ENCODE measurements at places on chromosomes 3 and 15.

DNA sequence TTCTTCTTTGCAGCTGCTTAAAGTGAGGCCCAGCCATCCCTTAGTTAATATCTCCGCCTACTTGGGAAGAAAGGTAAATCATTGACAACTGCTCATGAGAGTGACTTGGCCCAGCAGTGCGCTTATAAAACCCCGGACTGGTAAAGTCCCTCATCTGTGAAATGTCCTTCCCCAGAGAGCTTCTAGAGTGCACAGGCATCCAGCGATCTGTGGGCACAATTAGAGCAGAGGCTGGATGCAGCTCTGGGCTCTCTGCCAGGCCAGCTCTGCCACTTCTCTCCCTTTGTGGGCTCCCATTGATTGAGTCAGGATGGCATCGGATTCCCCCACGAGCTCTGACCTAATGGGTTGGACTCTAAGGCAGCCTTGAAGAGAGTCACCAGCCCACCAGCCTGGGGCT, 219.0 kb upstream of the LINGO1 start:
- no peak for DNase-seq

DNA sequence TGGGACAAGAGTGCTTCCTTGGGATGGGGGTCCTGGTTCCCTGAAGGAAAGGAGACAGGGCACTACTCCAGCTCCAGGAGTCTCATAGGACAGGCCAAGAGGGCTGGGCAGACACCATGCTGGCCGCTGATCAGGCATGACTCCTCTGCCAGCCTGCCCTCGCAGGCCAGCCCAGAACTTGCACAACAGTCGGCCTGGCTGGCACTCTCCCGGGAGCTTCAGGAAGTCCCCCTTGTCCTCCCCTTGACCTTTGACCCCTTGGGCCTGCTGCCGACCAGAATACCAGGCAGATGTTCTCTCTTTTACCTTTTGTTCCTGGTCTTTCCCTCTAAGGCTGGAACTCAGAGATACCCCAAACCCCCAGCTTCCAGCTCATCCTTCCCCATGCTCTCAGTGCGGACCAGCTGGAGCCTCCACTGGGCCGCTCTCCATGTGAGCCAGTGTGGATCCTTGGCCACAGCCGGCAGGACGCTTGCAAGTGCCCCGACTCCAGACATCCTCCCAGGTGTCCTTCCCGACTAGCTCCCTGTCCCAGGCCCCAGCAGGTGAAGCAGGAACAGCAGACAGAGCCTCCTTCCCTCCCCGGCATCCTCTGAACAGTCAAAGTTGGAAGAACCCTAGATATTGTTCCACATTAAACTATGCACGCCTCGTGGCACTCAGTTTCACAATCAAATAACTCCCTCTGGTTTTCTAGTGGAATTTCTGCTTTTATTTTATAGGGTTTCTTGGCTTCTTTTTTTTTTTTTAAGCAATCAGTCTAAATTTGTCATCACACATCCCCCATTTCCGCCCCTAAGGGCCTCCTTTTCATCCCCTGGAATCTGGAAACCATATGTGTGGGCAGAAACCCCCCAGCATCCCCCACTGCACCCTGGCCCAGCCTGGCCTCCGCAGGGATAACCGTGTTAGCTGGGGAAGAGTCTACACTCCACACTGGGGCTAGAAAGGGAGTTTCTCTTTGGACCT, 15.7 kb downstream of the VPS18 start:
- no peak for DNase-seq

DNA sequence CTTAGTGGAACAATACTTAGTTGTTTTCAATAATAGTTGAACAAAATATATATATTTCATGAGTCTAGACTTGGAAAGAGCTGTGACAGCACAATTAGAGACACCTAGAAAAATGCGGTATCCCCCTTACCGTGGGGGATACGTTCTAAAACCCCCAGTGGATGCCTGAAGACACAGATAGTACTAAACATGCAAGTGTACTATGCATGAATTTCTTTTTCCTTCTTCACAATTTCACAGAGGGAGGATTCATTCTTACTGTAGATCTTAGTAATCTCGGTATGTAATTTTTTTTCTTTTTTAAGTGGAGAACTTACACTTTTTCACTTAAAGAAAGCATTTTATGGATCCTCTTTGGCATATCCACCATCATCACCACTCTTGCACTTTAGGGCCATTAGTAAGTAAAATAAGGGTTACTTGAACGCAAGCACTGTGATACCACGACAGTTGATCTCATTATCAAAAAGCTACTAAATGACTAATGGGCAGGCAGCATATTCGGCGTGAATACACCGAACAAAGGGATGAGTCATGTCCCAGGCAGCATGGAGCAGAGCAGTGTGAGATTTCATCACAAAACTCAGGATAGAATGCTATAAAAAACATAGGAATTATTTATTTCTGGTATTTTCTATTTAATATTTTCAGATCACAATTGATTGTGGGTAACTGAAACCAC, 72.3 kb upstream of the ZNF280D start:
- DNase-seq = no peak

DNA sequence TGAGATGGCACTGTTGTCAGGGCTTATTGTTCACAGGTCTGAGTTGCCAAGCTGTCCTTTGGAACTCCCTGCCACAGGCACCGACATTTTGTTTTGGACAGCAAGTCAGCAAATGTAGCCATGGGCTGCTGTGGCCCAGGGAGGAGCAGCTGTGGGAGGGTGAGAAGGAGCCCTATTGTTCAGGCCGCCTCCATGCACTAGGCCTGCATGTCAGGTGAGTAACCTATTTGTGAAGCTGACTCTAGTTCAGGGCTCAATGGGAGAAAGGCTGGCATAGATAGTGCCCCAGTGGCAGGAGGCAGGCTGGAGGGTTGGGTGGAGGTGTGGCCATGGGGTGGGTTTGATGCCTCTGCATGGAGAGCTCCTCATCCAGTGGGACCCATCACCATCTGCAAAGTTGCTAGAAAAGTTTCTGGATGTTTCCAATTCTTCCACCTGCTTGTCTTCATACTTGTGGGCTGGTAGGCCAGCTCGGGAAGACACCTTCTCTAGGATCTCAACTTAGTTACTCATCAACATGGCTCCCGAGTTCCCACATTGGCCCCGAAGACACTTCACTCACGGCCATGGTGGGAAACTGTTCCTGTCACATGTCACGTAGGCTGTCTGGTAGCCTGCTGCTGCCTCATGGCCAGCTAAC, 19.5 kb downstream of the AMOTL2 start:
- no peak for DNase-seq

- peak; percentile 31 for DNase-seq
These were observed 10.1 kb downstream of the ARL14 start for GRCh38 chr3:160686955-160687535.

DNA sequence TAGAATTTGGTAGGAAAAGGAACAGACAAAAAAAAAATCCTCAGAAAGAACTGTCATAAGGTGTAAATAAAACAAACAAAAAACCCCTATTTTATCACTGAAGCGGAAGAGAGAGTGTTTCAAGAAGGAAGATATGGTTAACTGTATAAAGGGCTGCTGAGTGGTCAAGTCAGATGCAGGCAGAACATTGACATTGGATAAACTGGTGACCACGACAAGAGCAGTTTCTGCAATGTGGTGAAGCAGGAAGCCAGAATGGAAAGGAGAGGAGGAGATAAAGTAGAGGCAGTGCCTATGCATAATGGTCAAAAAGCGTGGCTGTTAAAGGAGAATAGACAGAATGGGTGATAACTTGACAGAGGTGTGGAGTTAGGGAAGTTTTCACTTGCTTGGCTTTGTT, 75.3 kb downstream of the CYP19A1 start:
- DNase-seq = no peak

DNA sequence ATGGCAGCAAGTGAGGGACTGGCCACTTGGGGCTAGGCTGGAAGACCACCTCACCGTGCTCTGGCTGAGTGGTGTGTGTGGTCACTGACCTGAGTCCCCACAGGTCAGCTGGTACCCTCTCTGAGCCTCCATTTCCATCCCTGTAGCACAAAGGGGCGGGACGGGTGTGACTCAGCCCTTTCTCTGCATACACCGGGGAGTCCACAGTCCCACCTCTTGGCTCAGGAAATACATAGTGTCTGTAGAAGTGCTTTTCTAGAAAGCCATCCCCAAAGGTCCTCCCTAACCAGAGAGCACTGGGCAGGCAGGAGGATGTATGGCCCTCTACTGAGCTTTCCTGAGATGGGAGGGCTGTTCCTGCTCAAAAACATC, 27.2 kb downstream of the WNT7A start:
- no peak for DNase-seq

- no peak for DNase-seq
These were observed 959 bp upstream of the RASA2 start for GRCh38 chr3:141485641-141486495.

GRCh38 chr3:183410280-183410679, 18.1 kb downstream of the MCF2L2 start:
- DNase-seq = no peak

DNA sequence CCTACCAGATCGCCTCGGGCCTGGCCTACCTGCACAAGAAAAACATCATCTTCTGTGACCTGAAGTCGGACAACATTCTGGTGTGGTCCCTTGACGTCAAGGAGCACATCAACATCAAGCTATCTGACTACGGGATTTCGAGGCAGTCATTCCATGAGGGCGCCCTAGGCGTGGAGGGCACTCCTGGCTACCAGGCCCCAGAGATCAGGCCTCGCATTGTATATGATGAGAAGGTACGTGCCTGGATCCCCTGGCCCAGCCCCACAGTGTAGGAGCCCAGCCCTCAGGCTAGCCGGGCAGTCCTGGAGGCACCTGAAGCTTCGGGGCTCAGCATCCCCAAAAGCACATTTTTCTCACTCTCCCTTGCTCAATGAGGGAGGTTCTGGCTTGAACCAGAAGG, 135.8 kb downstream of the LRRK1 start:
- DNase-seq = no peak

DNA sequence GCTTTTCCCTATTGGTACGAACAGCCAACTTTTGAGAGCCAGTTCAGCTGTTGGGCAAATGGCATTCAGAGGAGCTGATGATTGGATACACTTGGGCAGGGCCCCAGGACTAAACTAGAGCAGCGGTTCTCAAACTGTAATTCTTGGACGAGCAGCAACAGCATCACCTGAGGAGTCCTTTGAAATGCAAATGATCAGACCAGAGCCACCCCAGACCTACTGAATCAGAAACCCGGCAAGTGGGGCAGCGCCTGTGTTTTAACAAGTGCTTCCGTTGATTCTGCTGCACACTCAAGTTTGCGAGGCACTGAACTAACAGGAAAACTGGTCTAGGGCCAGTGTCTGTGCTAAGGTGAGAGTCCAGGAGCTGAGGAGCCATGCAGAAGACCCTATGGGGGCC, 239.7 kb downstream of the UACA start:
- no peak for DNase-seq

GRCh38 chr3:151236736-151237135, 33.7 kb upstream of the GPR171 start:
- no peak for DNase-seq

GRCh38 chr15:58515807-58516206, 84.0 kb downstream of the LIPC start:
- DNase-seq = peak; percentile 39

- no peak for DNase-seq
These were observed 117.8 kb downstream of the TMEM266 start for GRCh38 chr15:76177491-76178040.

GRCh38 chr3:128423525-128424147, 43.1 kb downstream of the DNAJB8 start:
- DNase-seq = no peak

DNA sequence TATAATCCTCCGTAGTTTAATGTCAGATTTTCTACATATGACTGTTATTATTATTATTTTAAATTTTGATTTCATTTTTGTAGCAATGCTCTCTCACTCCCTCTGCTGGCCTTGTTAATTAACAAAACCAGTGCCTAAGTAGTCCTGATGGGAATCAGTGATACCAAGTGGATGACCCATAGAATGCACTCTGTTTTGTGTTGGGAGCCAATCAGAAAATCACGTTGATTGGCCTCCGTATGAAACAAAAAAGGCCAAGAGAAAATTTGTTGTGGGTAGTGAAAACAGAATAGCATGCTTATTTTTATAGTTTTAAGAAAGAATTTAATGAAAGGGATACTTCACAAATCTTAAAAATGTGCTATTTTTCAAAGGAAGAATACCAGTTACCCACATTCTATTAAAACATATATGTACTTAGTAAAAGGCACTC, 34.4 kb upstream of the MEIS2 start:
- no peak for DNase-seq

DNA sequence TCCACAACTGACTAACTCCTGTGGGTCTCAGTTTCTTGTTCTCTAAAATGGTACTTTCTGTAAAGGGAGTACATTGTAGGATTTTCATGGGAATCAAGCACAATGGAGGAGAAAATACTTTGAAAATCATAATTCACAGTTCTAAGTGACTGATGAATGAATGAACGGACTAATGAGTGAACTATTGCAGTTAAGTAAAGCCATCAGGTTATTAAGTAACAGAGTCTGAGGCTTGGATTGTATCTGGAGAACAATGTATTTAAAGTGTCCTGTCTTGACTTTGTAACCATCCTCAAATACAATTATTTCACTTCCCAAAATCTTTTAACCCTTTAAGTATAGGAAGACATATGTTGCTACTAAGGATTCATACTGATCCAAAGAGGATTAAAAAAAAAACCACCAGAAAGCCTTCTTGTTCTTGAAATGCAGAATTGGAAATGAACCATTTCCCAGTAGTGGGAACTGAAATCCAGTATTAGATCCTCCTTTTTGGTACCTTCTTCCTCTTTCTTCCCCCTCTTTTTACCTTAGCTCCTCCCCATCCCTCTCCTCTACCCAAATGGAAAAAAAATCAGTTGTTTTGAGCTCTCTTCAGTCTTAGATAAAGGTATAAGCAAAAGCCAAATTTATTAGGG, 13.2 kb upstream of the BCL6 start:
- no peak for DNase-seq

DNA sequence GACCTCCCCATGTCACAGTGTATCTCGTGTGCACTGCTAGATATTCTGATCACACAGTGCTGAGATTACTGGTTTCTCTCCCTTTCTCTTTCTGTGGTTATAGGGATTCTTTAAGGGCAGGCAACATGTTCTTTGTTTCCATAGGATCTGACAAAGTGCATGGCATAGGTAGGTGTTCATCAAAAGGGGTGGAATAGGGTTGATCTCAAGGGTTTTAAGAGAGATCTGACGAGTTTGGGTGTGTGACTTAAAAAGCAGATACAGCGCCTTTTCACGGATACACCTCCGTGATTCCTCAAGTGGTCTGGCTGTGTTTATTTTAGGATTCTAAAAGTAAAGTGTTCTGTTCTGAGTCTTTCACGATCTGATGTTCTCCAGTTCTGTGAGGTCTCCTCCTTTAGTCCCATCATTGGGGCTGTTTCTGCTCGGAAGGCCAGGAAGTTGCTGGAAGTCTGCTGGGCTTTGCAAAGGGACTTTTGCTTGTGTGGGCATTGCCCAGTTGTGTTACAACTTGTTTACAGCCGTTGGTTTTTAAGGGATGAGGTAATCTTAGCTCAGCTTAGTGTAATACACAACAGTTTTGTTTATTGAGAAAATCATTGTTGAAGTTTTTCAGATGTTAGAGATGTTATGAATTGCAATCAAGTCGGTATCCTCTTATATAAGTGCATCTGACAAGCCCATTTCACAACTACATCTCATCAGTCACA, 34.8 kb downstream of the IGF1R start:
- no peak for DNase-seq

- no peak for DNase-seq
These were observed 8.8 kb upstream of the NPHP3 start for GRCh38 chr3:132730891-132731580.
